Hematopoietic multipotent progenitor cell treated with erythropoietin and hydrocortisone succinate and interleukin-3 and kit ligand, for 8 days (in vitro differentiated cells): ENCODE measurements at places on chromosomes 13 and 19.

DNA sequence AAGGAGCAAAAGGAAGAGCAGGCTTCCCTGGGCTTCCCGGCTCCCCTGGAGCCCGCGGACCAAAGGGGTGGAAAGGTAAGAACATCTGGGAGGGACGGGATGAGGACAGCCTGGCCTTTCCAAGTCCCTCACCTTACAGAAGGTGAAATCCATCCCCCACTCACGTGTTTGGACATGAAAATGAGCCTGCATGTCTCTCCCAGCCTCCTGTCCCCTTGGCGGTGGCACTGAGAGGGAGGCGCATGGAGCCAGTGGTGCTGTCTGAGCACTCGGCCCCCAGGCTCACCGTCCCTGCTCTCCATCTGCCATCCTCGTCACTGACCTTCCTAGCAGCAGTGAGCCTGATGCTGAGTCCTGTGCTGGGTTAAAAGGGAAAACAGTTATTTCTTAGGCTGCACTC is 104.2 kb downstream of the RAB20 start:
- no peak for DNase-seq

- DNase-seq, result no peak
Observed at GRCh38 chr13:102012299-102013293, 389.3 kb downstream of the FGF14 start.

GRCh38 chr19:51148580-51148979 is 6.5 kb downstream of the SIGLEC7 start:
- no peak for DNase-seq

DNA sequence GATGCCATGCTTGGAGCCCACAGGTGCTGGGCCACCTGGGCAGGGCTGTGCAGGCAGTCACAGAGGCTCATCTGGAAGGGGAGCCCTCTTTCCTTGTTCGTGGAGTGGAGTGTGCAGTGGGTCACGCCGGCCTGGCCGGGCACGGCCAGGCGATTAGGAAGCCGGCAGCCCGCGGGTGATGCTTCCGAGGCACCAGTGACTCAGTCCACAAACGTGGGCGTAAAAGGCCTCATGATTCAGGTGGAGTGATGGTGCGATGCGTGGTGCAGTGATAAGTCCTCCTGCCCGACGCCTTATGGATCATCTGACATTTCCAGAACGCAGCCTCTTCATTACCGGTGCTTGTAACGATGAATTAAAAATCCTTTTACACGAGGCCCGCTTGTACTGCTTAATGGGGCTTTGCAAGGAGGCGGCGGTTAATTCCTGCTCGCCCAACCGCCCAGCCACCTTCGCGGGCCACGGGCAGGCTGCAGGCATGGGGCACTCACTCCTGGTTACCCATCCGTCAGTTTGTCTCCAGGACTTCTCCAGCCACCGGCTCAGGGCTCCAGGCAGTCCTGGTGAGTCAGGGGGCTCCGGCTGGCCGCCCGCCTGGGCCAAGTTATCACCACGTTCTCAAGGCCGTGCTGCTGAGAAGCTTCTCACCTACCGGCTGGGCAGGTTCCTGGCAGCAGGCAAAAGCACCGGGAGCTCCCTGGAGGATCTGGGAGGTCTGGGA is 172.4 kb downstream of the KDM4B start:
- no peak for DNase-seq

DNA sequence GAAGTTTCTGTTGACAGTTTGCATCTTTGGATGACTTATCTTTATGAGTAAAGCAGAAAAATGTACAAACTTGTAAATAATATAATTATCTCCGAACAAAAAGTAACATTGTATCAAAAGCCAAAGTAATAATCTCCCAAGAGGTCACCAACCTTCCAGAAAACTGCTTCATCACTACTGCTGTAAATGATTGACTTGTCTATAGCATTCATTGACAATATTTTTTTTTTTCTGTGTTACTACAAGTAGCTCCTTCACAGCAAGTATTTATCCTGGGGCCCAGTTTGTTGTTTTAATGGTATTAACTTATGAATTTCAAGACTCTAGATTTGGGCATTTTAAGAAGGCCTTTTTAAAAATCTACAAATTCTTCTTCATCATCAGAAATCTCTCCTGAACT is 242.4 kb downstream of the KLF12 start:
- DNase-seq, result no peak

- no peak for DNase-seq
Observed at GRCh38 chr19:15443325-15443724, 6.4 kb downstream of the WIZ start.

DNA sequence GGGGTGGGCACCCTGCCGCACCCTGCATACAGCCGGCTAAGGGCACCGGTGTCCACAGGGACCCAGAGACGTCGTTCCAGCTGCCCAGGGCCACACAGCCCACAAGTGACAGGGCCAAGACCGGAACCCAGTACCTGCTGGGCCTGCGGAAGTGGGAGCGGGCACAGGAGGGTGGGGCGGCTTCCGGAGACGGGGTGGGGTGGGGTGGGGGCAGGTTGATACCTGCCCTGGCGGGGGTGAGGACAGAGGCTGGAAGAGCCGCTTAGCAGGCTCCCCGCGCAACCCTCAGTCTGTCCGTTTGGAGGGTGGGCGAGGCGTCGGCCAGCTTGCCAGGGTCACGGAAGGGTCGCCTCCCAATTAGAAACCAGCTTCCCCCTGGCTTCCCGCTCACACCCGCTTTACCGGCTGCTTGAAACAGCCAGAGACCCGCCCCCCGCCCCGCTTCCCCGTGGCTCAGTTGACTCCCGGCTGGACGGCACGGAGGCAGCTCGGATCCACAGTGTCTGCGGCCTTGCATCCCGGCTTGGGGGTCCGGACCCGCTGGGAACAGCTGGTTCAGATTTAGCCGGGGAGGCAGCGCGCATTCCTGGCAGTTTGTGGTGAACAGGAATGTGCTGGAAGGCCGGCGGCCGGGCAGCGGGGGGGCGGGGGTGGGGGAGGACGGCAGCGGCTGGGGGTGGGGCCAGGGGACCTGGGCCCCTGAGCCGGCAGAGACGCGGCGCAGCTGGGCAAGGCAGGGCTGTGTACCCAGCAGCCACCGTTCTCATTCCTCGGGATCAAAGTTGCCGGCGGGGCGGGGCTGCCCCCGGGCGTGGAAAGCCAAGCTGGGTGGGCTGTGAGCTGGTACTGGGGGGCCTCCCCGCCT is 1.9 kb downstream of the CNN2 start:
- DNase-seq, result peak; percentile 23

DNA sequence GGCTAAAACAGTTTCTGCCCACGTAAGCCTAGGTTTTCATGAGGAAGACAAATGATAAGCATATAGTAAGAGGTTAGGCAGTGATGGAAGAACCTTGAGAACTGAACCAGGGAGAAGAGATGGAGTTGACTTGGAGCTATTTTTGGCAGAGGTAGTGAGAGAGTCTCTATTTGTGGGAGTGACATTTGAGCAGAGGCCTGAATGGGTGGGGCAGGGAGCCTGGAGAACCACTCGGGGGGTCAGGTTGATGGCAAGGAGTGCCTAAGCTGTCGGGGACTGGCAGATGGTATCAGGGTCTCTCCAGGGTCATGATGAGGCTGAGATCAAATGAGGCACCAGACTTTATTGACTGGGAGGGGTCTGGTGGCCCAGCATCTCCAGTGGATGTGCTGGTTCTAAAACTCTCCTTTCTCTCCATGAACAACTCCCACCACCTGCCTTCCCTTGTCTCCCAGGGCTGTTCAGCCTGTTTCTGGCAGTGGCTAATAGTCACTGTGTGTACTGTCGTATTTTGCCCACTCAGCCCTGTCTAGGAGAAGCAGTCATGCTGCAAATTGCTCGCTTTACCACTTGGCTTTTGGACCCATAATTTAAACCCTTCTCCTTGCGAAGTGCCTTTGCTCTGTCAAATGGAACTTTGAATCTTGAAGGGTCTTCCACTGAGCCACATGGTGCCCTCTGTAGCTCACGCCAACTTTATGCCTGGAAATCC is 3.6 kb downstream of the MAU2 start:
- no peak for DNase-seq
